Activated T-cell treated with anti-CD3 and anti-CD28 coated beads, Interleukin-2, amount 50 U/mL, for 4 hours (primary cell): ENCODE measurements at places on chromosomes 13 and 19. TPM values are rescaled to one million over a fixed set of nuclear protein-coding genes. Genes with fewer than 3 reads are reported as not detected.

- DNase-seq: no peak
Measured at GRCh38 chr19:40599902-40600569, 1.1 kb upstream of the LTBP4 start.

The ZNF653 gene
- total RNA-seq: 13.9 TPM

DNA sequence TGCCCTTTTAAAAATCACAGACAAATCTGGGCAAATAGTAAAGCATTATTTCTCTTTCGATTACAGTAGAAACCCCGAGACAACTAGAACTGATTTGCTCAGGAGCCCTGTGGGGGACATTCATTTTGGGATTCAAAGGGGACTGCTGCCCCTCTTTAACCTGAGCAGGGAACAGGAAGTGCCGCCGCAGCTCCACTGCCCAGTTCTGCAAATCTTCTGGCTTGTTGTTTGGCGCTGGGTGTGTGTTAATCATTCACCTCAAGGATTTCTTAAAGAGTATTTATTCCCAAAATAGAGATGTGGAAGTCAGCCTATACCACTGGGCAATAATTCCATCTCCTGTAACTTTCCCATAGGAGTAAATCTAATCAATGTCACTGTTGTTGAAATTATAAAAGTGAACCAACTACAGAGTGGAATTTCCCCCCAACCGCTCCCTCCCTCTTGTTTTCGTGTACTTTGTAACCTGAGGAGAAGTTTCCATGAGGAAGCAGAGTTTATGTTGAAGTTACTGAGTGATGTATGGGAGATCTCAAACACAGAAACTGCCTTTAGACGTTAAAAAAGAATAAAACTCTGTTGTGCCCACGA lies 515.8 kb downstream of the KLF12 start:
- DNase-seq: no peak

The ANGPTL8 gene
- not detected for total RNA-seq

The TRAPPC5 gene
- 89.8 TPM for total RNA-seq

The FPR2 gene
- total RNA-seq: not detected

The IL4I1 gene
- total RNA-seq: 24.7 TPM

DNA sequence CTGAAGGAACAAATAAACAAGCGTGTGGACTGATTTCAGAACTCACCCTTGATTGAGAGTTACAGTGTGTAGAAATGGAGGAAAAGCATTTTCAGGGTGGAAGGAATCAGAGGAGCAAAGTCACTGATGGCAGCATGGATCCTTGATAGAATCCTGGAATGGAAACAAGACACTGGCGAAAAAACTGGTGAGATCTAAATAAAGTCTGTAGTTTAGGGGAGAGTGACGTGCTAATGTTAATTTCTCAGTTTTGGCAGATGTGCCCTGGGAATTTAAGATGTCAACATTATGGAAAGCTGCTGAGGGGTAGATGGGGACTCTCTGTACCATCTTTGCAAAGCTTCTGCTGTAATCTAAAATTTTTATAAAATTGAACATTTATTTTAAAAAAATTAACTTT lies 378.0 kb downstream of the UQCRFS1 start:
- no peak for DNase-seq

- no peak for DNase-seq
Measured at GRCh38 chr19:34172661-34173192, 423 bp downstream of the LSM14A start.

GRCh38 chr19:7109678-7110289 lies 40.3 kb downstream of the ZNF557 start:
- DNase-seq: no peak

DNA sequence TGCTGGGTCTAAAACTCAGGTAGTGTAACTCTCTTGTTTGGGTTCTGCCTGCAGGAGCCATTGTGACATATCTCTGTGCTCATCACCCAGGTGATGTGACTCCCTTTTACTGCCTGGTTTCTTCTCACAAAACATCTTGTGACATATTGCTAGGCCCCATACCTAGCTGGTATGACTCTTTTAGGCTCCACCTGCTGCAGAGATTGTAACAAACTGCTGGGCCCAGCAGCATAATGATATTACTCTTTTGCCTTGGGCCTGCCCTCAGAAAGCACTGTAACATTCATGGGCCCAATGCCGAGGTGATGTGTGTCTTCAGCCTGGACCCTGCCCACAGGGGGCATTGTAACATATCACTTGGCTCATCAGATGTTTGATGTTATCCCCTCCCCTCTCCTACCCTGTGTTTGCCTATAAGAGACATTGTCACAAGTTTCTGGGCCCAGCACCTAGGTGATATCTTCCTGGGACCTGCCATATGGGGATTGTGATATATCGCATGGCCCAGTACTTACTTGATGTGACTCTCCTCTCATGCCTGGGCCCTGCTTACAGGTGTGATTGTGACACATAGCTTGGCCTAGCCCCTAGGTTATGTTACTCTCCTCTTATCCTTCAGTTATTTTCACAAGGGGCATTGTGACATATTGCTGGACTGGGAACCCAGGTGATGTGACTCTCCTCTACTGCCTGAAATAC lies 18.0 kb upstream of the ZNF681 start:
- DNase-seq: no peak

DNA sequence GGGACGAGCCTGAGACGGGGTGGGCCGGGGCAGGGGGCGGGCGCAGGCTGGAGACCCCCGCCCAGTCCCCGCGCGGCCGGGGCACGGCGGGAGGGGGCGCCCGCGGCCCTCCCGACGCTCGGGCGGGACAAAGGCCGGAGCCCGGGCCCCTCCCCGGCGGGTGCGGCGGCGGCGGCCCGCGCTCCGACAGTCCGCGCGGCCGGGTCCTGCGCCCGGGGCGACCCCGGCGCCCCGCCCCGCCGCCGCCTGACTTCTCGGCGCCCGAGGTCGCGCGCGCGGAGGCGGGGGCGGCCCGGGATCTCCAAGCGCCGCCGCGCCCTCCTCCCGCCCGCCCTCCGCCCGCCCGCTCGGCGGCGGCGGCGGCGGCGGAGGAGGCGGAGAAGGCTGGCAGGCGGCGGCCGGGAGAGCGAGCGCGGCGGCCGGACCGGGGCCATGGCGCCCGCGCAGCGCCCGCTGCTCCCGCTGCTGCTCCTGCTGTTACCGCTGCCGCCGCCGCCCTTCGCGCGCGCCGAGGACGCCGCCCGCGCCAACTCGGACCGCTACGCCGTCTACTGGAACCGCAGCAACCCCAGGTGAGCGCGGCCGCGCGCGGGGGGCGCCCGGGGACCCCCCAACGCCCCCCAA lies at the start of gene EFNA2:
Gene EFNA2, plus strand, starts transcription at position 137 of the 624 bp plus-strand sequence. Its CDS starts 296 bp downstream, at position 433.
- DNase-seq: no peak

DNA sequence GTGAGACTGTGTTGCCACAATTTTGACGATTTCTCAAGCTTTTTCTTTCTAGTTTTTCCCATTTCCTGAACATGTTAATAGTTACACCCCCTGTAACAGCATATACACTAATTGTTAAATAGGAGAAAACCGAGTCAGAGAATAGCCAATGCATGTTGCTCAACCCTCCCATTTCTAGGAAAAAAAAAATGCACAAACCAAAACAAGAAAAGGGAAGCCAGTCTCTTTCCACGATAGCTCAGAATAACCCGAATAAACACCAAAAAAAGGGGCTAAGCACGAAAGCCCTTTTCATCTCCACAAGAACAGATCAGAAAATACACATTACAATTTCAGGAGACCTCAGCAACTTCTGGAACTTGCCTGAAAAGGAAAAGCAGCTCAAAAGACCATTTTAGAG lies 16.3 kb downstream of the LATS2 start:
- no peak for DNase-seq

- DNase-seq: no peak
Measured at GRCh38 chr13:54424344-54424743, 1395.7 kb downstream of the OLFM4 start.

The CDADC1 gene
- total RNA-seq: 10.7 TPM

DNA sequence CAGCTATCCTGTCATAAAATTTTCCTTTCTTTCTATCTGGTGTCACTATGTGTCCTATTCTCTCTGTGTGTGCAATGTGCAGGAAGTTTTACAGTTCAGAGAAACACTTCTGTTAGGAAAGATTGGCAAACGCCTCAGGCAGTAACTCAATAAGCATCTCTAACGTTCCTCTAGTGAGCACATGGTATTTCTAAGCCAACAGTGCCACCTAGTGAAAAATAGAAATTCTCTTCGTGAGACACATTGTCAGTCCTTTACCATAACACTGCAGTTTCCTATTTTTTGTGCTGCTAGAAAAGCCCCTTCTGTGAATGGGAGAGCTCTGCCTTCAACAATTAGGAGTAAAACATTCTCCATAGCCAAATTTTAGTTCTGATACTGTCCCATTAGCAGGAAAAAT lies 50.7 kb downstream of the ZNF723 start:
- DNase-seq: no peak

GRCh38 chr13:99464441-99464949 lies 36.8 kb upstream of the TM9SF2 start:
- no peak for DNase-seq

GRCh38 chr13:101626925-101627555 lies 174.6 kb downstream of the ITGBL1 start:
- DNase-seq: no peak

GRCh38 chr13:25674371-25674770 lies 302.6 kb downstream of the ATP8A2 start:
- no peak for DNase-seq

The FAM83E gene
- 11.3 TPM for total RNA-seq

- DNase-seq: no peak
Measured at GRCh38 chr13:20993211-20993610, 68.2 kb downstream of the LATS2 start.

- DNase-seq: no peak
Measured at GRCh38 chr13:107867701-107868661, 347.4 kb downstream of the LIG4 start.

- DNase-seq: no peak
Measured at GRCh38 chr13:35866801-35867200, 264.4 kb downstream of the DCLK1 start.

DNA sequence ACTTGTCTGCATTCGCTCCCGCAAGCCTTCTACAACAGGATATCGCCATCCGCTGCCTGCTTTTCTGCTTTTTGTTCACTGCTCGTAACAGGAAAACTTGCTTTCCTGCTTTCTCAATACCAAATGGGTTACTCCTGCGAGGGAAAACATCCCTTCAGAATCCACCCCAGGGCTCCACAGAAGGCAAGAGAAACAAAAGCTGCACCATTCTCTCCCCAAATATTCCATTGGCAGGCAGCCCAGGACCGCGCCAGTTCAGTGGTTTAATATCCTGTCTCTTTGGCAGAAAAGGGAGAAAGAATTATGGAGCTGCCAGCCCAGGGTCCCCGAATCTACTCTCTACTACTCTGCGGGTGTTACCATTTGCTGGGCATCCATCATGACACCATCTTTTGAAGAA lies 84.7 kb upstream of the DOCK9 start:
- no peak for DNase-seq

DNA sequence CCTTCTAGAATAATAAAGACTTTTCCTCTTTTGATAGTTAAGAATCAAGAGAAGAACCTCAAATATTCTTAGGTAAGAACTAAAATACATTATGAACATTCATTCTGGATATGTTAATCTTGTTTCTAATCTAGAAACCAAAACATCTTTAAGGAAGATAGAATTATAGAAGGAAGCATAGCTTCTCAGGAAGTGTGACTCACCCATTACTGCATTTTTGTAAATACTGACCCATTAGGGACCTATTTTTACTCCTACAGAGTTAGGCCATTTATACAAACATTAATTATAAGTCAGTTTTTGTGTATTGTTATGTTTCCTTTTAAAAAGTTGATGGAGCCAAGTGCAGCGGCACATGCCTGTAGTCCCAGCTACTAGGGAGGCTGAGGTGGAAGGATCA lies 147.1 kb downstream of the NUFIP1 start:
- DNase-seq: no peak

GRCh38 chr13:21938636-21939035 lies 267.8 kb downstream of the FGF9 start:
- no peak for DNase-seq

GRCh38 chr13:112779856-112780604 lies 90.2 kb downstream of the ATP11A start:
- no peak for DNase-seq
